ENCODE measurements at places on chromosomes 4 and X.

DNA sequence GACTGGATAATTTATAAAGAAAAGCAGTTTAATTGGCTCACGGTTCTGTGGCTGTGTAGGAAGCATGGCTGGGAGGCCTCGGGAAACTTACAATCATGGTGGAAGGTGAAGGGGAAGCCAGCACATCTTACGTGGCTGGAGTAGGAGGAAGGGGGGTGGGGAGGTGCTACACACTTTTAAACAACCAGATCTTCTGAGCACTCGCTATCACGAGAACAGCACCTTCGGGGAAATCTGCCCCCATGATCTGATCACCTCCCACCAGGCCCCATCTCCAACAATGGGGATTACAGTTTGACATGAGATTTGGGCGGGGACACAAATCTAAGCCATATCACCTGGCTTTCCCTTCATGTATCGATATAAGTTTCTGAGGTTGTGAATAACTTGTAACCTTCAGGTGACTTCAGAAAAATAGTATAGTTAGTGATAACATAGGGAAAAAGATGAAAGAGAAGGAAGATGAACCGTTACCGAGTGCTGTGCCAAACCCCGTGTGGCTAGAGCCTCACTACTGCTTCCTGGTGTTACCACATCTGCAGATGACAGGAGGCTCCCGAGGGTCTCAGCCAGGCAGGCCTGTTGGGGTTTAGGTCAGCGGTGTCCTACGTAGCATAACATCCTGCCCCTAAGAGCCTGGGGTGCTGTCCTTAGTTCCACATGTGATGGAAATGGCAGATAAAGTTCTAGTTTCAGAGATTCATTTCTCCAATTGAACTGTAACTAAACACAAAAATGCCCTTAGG is 103.5 kb downstream of the TNIP2 start:
- no peak for DNase-seq

DNA sequence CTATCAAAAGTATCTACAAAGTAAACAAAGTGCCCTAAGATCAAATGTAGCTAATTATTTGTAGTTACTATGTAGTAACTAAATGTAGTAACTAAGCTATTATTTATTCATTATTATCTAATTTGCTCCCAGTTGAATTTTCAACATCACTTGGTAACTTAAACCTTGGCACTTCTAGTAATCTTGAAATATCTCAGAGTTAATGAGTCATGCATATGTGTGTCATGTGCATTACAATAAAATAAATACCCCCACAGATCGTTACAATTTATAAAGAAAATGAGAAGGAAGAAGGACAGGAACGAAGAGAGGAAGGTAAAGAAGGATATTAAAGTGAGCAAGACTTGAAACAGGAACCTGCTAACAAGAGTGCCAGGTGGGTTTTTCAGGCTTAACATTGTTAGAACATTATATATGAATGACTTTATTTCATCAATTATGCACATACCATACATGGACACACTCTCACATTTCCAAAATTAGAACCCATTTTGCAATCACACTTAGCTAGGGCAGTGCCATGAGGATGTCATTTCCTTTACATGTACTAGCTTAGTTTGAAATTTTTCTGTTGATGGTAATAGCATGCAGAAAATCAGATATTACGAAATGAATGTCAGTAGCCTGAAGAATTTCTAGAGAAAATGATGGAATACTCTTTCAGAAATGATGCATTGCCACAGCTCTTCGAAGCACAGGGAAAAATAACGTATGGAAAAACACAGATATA is 1670.4 kb upstream of the AGA start:
- DNase-seq, result no peak

GRCh38 chrX:93420525-93421082 is 252.8 kb downstream of the NAP1L3 start:
- DNase-seq, result no peak

DNA sequence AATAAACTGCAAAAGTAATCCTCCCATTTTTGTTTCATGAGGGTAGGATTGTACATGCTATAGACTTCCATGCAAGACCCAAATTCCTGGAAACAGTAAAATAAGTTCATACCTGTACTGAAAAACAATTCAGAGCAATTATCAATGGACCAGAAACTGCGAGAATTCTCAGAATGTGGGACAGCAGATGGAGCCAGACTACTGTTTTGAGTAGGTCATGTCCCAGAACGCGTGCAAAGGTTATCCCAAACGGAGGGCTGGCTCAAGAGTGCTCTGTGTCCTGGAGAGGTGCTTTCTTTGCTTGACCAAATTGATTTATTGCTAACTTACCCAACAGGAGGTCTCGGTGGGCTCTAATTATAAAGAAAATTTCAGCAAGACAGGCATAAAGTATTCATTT is 1.7 kb upstream of the MAGEH1 start:
- no peak for DNase-seq

GRCh38 chr4:182483685-182484084 is 240.5 kb downstream of the TENM3 start:
- DNase-seq, result no peak

DNA sequence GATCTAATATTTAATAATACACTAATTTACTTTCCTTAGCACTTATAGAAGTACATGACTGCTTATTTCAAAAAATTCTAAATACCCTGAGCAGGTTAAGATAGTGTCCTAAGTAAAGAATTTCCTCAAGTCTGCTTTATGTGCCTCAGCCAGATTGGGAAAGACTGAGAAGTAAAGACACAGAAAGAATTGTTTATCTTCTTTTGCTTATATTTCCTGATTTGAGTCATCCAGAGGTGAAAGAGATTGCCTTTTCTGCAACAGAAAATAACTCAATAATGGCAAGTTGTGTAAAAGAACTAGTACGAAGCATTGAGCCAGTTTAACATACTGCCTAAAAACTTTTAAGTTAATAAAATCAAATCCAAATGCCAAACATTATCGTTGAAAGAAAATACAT is 45.0 kb downstream of the NAF1 start:
- no peak for DNase-seq

DNA sequence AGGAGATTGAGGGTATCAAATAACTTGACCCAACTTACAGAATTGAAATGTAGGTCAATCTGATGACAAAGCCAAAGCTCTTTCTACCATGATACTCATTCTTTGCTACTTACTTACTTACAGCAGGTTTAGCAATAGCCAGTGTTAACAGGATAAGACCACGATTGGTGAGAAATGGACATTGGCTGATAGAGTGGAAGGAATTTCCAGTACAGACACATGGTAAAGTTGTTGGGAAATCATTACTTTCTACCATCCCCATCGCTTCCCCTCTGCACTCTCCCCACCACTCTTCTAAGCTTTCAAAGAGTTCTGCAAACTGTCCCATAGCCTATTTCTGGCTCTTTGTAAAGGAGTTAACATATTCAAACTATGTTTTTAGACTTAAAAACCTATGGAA is 119.7 kb downstream of the CHRNA9 start:
- DNase-seq, result no peak

- no peak for DNase-seq
Measured at GRCh38 chrX:128653524-128654060, 601.4 kb upstream of the ACTRT1 start.

DNA sequence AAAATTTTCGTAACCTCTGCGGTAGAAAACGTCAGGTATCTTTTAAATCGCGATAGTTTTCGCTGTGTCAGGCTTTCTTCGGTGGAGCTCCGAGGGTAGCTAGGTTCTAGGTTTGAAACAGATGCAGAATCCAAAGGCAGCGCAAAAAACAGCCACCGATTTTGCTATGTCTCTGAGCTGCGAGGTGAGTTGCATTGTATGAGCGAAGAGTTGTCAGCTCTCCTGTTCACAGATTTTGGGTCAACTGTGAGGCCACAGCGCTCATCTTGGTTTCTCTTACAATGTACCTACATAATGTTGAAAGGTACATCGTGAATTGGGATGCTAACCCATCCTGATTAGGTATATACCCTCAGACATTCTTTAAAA is 486 bp downstream of the CLCN3 start:
- no peak for DNase-seq

- DNase-seq, result no peak
Measured at GRCh38 chrX:129696463-129697155, 41.9 kb upstream of the APLN start.

DNA sequence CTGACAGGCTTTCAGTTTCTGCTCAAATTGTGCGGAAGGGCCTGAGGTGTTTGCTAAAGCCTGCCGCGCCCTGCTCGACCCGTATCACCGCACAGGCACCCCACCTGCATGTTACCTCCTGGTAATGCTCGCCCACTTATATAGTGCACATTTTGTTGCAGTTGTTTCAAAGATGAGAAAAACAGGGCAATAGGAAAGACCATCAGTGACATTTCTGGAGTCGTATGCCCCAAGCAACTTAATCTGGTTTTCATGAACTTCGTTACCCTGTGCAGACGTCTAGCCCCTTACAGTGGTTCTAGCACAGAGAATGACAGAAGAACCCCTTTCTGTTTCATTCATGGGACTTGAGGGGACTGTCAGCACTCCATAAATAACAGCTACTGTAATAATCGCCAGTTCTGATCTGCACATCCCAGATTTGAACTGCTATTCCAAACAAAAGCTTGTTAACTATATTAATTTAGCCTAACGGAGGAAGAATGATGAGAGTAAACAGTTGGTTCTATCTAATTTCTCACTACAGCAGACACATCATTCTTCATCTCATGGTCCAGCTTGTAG is 940 bp upstream of the DCTD start:
- no peak for DNase-seq

DNA sequence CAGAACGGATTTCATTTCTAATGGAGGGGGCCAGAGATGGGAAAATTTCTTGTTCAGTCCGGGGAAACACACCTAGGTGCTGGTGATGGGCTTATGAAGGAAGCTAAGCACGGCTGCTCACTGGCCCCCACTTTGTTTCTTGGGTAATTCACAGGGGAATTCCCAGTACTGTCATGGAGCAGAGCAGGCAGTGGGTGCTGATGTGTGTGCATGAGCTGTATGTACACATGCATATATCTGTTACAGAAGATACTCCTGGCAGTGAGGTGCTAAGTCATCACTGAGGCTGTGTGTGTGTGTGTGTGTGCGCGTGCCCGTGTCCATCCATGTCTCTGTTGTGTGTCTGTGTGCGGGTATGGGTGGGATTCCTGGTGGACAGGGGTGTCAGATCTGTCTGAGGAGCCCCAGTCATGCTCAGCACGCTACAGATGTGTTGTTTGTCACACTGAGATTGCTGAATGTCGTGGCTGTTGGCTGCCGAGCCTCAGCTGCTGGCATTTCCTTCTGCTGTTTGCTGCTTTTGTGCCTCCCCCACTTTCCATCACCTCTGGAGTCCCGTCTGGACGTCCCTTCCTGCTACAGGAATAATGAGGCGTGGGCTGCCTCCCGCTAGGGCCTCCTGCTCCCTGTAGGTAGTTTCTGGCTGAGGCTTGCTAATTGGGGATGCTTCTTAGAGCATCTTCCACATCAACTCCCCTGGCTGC is 53.3 kb downstream of the JADE1 start:
- no peak for DNase-seq

GRCh38 chr4:3307060-3307459 is 14.2 kb downstream of the RGS12 start:
- DNase-seq, result no peak

DNA sequence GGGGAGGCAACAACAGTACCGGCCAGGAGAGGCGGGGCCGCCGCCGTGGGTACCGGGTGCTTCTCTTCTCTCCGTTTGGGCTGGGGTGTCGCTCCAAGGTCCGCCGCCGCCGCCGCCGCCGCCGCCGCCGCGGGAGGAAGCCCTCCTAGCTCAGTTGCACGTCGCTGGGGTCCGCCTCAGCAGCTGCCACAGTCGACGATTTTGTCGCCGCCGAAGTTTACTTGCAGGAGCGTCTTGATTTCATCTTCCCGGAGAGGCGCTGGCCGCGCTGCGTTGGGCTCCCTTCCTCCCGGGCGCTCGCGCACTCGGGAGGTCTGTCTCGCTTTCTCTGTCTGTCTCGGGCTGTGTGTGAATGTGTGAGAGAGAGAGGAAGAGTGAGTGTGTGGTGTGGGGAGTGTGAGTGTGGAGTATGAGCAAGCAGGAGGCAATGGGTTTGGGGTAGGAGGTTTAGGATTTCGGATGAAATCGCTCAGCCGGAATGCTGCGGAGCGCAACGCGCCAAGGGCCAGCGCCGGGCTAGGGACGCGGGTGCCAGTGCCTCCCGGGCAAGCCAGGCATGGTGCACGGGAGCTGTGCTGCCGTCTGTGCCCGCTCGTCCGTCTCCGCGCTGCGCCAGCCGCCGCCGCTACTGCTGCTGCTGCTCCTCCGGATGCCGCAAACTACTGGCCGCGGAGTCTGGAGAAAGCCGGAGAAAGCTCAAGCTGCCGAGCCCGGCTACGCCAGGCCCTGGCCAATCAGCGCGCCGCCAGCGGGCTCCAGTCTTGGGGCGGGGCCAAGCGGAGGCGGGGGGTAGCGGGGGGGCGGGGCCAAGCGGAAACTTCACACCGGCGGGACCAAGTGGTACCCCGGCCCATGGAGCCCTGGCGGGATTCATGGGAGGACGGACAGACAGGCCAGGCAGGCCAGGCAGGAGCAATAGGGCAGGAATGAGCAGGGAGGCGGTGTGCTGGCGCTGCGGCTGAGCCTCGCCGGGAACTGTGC is at the start of gene PCDH19:
Gene PCDH19 (minus strand): TSS at position 664 of the 981 bp plus-strand sequence. CDS start 1,676 bp downstream, outside the sequence.
- peak; percentile 69 for DNase-seq

- DNase-seq, result no peak
Measured at GRCh38 chr4:13413729-13414437, 70.3 kb downstream of the RAB28 start.

DNA sequence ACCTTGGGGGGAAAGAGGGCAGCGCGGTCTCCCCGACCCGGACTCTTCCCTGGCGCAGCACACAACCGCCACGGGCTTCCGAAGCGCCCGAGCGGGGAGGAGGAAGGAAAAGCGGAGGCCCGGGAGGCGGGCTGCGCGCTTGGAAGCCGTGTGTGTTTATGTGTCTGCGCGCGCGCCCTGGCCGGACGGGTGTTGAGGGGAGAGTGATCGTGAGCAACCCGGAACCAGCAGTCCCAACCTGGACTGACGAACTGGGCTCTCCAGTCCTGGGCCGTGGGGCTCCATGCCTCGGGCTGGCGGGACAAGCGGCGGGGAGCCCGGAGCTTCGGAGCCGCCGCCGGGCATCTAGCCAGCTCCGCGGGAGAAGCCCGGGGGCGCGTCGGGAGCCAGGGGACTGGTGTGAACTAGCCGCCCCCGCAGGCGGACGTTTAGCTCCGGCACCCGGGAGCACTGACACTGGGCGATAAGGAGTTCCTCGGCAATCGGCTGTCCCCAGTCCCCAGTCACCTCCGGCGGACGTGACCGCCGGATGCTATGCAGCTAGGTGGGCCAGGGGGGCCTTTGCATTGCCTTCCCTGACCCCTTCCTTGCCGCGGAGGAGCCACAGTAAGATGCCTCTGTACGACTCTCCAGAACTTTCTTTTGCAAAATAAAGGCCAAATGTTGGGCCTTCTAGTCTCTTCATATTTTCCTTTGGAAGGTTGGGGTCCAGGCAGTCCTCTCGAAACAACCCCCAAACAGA is 74.8 kb upstream of the BCOR start:
- no peak for DNase-seq

GRCh38 chr4:1711055-1711570 is 1.0 kb downstream of the SLBP start:
- no peak for DNase-seq

DNA sequence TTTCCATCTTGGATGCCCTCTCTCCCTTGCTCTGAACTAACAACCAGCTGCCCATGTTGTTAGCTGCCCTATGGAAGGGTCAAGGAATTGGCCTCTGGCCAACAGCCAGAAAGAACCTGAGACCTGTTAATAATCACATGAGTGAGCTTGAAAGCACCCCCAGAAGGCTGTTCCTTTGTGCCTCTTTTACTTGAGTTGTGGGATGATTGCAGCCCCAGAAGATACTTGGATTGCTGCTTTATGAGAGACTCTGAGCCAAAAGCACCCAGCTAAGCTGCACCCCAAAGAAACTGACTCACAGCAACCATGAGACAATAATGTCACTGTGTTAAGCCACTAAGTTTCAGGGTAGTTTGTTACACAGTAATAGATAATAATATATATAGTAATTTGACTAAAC is 73.3 kb downstream of the FRYL start:
- DNase-seq, result no peak

Data from progenitor cell of endocrine pancreas (in vitro differentiated cells).